ENCODE measurements at places on chromosomes 6 and 20. TPM values are rescaled to one million over a fixed set of nuclear protein-coding genes. Genes with fewer than 3 reads are reported as not detected.

- no peak for DNase-seq
Measured at GRCh38 chr20:62725596-62726268, 17.1 kb downstream of the NTSR1 start.

SAPCD1 gene
- total RNA-seq = 0.90 TPM

DNA sequence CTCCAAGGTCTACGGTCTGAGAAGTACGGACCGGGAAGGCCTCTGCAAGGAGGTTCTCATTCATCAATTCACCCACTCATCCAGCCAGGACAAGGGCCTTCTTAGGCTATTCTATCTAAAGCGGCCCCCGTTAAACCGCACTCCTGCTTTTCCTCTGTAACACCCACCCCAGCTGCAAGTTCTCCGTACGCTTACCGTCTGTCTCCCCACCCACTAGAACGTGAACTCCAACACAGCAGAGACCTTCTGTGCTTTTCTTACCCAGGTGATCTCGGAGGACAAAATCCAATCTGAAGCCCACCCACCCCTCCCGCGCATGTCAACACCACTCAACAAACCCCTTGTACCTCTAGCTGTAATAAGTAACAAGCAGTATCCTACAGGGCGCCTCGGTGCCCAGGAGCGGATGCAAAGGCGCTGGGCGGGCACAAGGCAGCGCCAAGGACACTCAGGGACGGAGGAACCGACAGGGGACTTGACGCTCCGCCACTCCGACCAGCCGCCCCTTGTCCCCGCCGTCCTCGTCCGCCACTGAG lies 351 bp downstream of the AURKA start:
- DNase-seq = no peak

GPLD1 gene
- 4.8 TPM for total RNA-seq

DNA sequence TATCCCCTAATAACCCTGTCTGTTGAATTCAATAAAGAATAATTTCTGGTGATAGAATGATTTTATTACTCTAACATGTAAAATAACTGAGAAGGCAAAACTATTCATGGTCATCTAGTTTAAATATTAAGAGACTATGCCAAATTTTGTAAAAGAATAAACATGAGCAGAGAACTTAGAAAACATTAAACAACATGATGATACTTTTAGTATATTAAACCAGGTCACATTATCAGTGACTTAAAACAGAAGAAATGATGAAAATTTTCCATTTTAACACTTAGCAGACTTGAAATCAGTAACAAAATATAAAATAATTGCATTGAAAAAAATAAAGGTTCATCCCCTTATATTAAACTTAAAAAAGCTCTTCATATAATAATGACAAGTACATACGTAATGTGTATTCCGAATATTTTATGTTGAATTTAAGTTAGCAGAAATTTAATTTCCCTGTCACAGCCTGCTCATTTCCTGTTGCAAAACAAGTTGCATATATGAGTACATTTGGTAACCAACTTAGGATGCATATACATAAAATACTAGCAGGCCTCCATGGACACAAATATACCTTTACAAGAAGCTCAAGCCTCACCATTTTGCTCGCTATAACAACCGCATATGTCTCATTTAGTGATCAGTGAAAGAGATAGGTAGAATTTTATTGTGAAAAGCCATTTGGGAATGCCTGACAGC lies 40.6 kb downstream of the DTNBP1 start:
- no peak for DNase-seq

DNA sequence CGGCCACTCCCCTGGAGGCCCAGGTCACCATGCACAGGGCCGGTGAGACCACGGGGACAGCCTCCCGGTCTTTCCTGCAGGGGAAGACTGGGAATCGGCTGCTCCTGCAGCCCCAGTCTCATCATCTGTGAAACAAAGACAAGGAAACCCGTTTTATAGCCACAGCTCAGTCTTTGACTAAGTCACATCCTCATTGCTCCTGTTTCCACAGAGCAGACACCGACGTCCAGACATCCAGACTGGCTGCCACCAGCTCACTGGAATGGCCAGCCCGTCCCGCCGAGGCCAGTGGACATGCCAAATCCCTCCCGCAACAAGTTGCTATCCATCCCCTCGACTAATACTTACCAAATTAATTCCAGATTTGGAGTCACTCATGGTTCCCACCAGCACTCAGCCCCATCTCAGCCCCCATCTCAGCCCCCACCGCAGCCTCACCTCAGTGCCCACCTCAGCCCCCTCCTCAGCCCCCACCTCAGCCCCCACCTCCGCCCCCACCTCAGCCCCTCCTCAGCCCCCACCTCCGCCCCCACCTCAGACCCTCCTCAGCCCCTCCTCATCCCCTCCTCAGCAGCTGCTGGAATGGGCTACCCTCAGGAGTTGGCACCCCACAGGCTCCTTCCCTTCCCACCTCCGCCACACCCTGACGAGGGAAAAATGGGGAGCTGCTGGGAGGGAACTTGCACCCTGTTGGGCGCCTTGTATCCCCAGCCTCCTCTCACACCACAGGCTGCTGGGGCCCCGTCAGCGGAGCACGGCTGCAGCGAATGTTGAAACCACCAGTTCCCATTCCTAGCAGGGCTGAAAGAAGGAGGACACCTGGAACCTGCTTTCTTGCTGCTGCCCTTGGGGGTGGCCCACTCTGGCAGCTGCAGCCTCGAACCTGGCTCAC lies 48.7 kb downstream of the YTHDF1 start:
- no peak for DNase-seq

DEFB125 gene
- total RNA-seq = not detected

RRAGD gene
- 11.4 TPM for total RNA-seq

DNA sequence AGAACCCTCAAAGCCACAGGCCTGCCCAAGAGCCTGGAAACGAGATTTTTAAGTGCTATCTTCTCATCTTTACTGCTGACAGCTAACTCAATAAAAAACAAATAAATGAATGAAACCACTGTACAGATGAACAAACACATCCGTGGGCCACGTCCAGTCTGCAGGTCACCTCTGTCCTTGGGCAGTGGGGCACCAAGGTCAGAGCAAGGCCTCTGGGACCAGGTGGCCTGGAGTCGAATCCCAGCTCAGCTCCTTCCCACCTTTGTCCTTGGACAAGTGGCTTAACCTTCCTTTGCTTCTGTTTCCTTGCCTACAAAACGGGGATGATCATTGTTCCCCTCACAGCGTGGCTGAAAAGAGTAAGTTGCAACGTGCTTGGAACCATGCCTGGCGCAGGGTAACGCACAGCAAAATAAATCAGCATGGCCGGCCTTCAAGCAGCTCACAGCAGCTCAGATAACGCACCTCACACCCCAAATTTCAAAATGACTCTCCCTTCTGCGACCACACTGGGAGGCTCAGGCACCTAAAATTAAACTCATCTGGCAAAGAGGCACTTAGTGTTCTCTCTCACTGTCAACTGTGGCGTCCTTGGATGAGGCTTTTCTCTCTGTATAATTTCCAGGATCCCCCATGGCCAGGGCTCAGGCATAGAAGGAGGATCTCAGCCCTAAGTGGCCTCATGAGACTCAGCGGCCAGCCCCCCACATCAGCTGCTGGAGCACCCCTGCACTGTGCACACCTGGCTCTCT lies 35.7 kb downstream of the RRBP1 start:
- DNase-seq = no peak

F13A1 gene
- total RNA-seq = 203 TPM

DNA sequence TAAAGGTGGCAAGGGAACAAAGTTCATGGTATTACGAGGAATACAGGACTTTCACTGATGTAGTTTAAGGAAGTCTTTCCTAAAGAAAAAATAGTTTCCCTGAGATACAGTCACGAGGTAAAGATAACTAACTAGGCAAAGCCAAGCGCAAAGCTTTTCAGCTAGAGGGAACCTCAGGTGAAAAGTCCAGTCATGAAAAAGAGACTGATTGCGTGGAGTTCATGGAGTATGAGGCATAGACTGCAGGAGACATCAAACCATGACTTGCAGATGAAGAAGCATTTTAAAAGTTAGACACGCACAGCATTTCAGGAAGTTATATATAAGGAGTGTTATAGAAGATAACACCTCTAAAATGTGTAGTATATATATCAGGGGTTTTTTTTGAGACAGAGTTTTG lies 205.6 kb upstream of the ZNF184 start:
- DNase-seq = no peak

CRYBG1 gene
- 32.4 TPM for total RNA-seq

DNA sequence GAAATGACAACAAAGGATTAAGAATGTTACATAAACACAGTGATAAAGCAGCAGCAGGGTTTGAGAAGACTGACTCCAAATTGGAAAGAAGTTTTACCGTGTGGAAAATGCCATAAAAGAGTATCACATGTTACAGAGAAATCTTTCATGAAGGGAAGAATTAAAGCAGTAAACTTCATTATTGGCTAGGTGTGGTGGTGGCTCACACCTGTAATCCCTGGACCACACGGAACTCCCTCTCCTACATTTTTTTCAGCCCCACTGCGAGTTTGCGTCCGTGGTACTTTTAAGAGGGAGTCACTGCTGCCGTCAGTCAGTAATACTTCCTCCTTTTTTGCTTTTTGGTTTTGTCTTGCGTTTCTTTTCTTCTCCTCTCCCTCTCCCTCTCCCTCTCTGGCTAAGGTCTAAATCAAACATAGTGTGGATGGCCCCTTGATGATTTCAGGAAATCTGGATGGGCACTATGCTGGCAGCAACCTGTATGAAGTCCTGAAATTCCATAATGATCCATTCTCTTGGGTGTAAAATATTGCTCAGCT lies 112.3 kb downstream of the MAN1A1 start:
- DNase-seq = no peak

DNA sequence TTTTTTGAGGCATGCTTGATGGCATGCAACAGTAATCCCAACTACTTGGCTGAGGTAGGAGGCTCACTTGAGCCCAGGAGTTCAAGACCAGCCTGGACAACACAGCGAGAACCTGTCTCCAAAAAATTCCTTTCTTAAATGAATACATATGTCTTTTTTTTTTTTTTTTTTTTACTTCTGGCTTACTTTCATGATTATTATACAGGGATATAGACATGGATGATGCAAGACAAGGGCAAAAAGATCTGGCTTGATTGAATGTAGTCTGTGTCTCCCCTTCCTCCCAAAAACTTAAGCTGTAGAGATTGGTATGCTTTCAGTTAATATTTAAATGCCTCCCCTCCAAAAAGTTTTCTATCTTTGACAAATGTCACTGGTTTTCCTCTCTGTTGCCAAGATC lies 7.6 kb downstream of the SNX3 start:
- no peak for DNase-seq

DNA sequence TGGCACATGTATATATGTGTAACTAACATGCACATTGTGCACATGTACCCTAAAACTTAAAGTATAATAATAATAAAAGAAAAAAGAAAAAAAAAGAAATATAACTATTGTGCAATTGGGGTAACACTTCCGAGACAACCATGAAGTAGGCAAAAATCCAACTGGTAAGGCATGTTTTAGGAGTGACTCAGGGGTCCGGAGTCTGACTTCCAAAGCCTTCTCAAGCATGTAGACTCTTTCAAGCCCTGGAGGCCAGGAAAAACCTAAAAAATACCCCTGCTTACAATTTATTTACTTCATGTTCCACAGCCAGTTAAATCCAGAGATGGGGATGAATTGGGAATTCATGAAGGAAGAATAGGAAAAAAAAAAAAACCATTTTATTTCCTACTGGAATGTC lies 161.3 kb upstream of the PHACTR1 start:
- DNase-seq = no peak

FERMT1 gene
- 11.1 TPM for total RNA-seq

STMN3 gene
- total RNA-seq = 17.7 TPM

ABCC10 gene
- total RNA-seq = 15.6 TPM

CD24 gene
- total RNA-seq = 283 TPM

DNA sequence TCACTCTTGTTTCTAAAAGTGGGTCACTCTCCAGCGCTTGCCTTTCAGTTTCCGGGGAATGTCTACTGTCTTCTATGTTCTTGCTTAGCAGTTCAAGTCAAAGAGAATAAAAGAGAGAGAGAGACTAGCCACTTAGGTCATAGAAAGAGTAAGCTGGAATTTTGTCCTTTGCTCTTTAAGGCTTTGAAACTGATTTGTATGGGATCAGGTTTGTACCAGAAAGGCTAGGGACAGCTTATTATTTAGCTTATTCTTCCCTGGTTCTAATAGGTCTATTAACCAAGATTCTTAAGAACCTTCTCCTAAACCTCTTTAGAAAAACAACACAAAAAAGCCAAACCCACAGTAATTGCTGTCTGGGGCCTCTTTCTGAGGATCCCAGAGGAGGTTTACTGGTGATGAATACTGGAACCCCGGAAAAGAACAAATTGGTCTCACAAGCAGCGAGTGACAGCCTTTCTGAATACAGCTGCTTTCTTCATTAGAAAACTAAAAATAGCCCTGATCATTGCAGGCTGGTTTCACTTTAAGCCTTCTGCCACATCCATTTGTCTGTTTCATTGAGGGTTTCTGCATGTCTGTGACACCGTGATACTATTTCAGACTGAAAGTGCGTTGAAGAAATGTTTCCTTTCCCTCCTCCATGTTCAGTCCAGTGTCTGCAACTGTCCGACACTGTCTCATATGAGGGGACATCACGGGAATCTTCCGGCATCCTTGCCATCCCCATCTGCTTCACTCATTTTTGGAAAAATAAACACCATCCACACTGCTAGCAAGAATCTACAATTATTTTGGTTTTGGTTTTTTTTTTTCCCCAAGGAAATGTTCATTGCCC lies 75.1 kb upstream of the ATXN1 start:
- no peak for DNase-seq

GRCh38 chr20:58982406-58983114 lies 1.5 kb downstream of the NELFCD start:
- no peak for DNase-seq

GRCh38 chr6:38039502-38039901 lies 220.0 kb downstream of the ZFAND3 start:
- DNase-seq = no peak

DNA sequence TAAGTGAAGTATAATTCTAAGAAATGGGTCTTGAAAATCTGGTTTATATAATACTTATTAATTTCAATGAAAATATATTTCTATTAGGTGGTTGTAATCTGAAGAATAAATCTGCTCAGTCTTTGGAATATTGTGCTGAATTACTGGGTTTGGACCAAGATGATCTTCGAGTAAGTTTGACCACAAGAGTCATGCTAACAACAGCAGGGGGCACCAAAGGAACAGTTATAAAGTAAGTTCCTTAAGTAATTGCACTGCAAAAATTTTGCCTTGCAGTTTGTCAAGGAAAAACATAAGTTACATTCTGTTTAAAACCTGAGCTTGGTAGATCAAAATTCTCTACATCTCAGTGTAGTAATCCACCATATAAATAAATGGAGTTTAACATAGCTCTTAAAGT lies 106.0 kb downstream of the MYO6 start:
- peak; percentile 36 for DNase-seq

GRCh38 chr20:44195605-44196004 lies 8.6 kb upstream of the JPH2 start:
- no peak for DNase-seq

GRCh38 chr20:51738877-51739447 lies 29.2 kb downstream of the ATP9A start:
- DNase-seq = no peak

GRCh38 chr20:51860111-51860882 lies 58.0 kb upstream of the SALL4 start:
- DNase-seq = peak; percentile 23

- no peak for DNase-seq
Measured at GRCh38 chr20:58893355-58894120, 41.0 kb downstream of the GNAS start.

GRCh38 chr6:53058388-53059195 lies 6.6 kb upstream of the FBXO9 start:
- no peak for DNase-seq

All from urinary bladder (tissue), 4 donors.